Stomach (tissue), 19 donors: ENCODE measurements at places on chromosomes 4 and X. TPM values are rescaled to one million over a fixed set of nuclear protein-coding genes. Genes with fewer than 3 reads are reported as not detected.
A peak's percentile ranks its signal among the peaks of the same experiment; 100 is the strongest.

Gene IL1RAPL2
- total RNA-seq = not detected

Gene HSFX2
- not detected for total RNA-seq

Gene KLB
- total RNA-seq = not detected

Gene C4orf36
- total RNA-seq = not detected

- no peak overlapping the region for H3K4me3 ChIP-seq
- H3K27ac ChIP-seq = no peak overlapping the region
- no peak for DNase-seq
These were observed 269.1 kb upstream of the ZFP42 start for GRCh38 chr4:187726485-187726884.

GRCh38 chr4:137531168-137531985 lies 917 bp downstream of the PCDH18 start:
- H3K4me1 ChIP-seq = no peaks in the 10 kb centered on the region
- H3K27me3 ChIP-seq = no peaks in the 10 kb centered on the region
- no peaks in the 10 kb centered on the region for H3K36me3 ChIP-seq
- DNase-seq = peak; percentile 71
- peak overlapping the region; percentile 47 for H3K4me3 ChIP-seq

DNA sequence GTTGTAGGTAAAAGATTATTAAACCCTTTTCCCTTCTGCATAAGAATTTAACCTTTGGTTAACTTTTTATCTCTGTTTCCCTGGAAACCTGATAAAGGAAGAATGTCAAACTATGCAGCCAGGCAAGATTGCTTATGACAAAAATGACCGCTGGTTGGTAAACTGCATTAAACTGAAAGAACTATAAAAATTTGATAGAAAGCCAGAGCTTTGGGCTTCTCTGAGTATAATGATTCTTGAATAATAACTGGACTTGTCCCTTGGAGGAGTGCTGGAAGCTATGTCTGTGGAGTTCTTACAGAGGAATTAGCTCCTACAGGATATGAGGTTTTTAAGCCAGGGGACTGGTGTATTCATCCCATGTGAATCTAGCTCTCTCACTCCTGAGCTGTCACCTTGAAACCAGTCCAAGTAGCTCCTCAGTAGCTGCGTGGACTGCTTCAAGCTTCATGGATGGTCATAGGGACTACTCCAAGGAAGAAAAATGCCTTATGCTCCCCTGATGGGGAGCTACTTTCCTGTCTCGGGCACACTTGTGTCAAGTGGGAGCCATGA lies 52.0 kb downstream of the RASL11B start:
- H3K4me3 ChIP-seq = no peak overlapping the region
- no peaks in the 10 kb centered on the region for H3K27me3 ChIP-seq
- no peaks in the 10 kb centered on the region for H3K36me3 ChIP-seq

DNA sequence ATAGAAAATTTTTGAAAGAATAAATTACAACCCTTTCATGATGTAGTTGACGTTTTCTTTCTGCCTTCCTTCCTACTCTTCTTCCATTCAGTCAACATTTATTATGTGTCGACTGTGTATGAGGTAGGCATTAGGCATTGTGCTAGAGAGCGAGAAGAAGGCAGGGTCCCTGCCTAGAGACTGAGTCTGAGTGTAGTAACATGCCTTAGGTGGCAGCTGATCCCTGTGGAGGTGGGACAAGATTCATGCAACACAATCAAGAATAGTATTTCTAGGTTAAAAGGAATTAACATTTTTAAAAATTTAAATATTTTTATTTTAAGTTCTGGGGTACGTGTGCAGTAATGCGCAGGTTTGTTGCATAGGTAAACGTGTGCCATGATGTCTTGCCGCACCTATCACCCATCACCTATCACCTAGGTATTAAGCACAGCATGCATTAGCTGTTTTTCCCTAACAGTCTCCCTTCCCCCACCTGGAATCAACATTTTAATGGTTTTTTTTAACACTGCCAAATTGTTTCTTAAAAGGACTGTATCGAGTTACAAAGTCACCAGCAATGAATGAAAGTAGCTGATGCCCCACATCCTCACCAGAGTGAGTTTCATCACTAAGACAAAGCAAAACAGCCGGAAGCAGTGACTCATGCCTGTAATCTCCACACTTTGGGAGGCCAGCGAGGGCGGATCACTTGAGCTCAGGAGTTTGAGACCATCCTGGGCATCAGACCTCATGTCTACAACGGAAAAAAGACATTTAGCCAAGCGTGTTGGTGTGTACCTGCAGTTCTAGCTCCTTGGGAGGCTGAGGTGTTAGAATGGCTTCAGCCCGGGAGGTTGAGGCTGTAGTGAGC lies 84.0 kb downstream of the WWC2 start:
- no peaks in the 10 kb centered on the region for H3K27me3 ChIP-seq
- DNase-seq = peak; percentile 63
- no peaks in the 10 kb centered on the region for H3K36me3 ChIP-seq
- H3K4me1 ChIP-seq = no peaks in the 10 kb centered on the region
- H3K27ac ChIP-seq = no peak overlapping the region
